Colonic mucosa (tissue), 4 donors: ENCODE measurements at places on chromosomes 4 and X.

- DNase-seq, result no peak
These were observed 12.4 kb downstream of the FSTL5 start for GRCh38 chr4:162151386-162151785.

- no peak for DNase-seq
These were observed 33.3 kb downstream of the TMSB4X start for GRCh38 chrX:13008189-13008533.

- no peak for DNase-seq
These were observed 2.8 kb downstream of the PJA1 start for GRCh38 chrX:69162361-69162865.

DNA sequence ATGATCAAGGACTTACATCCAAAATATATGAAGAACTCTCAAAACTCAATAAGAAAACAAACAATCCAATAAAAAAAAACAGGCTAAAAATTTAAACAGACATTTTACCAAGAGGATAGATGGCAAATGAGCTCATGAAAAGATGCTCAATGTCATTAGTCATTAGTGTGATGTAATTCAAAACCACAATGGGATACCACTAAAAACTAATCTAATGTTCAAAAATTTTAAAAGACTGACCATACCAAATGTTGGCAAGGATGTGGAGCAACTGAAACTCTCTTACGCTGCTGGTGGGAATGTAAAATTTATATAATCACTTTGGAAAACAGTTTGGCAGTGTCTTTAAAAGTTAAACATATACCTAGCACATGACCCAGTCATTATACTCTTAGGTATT lies 43.7 kb downstream of the RPS6KA6 start:
- DNase-seq, result no peak

DNA sequence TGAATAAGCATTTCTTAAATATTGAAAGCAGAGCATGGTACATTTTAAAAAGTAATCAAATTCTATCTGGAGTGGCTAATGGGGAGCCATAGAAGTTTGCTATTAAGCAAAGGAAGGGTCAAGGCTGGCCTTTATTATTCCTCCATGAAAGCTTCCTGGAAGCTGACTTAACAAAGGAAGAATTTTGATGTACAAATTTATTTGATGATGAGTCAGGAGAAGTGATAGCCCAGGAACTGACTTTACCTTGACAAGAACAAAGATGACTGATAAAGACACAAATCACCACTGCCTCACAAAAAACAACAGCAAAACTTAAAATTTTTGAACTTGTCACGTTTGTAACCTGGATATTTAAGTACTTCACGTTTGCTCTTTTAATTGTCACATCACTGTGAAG lies 872.1 kb downstream of the PCDH7 start:
- DNase-seq, result no peak

DNA sequence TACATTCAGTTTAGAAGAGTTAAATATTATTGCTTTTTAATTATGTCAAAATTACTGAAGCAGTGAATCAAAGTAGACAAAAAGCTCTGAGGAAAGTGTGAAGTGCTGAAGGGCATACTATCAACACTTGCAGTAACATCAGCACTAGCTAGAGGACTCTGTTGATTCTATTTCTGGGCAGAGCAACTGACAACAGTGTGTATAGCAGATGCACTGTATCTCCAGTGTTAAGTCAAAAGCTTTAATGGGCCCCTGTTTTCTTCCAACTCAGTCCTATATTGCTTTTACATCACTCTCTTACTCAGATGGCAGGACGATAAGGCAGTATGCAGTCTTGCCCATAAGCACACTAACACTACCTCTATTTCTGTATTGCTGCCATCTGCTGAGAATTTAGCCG lies 435.2 kb upstream of the AMOT start:
- no peak for DNase-seq

DNA sequence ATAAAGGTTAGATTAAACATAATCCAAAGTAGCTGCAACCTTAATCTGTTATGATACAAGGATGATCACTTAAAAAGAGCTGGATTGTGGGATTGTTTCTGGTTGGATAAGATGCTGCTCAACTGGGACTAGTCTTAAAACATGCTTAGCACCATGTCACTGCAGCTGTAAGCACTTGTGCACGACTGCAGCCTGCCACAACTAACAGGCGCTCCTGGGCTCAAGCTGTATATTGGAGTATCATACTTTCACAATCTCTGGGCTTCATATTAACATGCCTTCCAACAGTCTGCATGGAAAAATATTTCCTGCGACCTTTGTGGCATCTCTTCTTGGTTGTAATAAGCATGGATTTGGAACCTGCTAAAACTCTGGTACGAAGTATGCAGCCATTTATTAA lies 493.0 kb upstream of the PITX2 start:
- no peak for DNase-seq

GRCh38 chr4:21592970-21593670 lies 355.5 kb downstream of the KCNIP4 start:
- no peak for DNase-seq

DNA sequence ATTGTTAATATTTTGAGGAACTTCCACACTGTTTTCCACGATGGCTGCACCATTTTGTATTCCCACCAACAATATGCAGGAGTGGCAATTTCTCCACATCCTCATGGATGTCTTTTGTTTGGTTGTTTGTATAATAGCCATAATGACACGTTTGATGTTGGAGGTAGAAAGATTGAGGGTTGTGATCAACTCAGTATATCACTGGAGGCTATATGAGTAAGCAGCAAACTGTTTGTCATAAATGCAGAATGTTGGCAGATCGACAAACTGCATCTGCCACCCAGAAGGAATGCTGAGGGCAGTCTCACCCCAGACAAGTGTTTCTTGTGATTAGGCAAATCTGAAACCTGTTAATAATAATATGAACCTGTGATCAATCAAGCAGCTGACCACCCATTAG lies 243.9 kb upstream of the WDFY3 start:
- DNase-seq, result no peak

- DNase-seq, result no peak
These were observed 925.6 kb downstream of the SH3BGRL start for GRCh38 chrX:82127228-82128123.

- no peak for DNase-seq
These were observed 168.5 kb upstream of the STK26 start for GRCh38 chrX:131854581-131854980.

DNA sequence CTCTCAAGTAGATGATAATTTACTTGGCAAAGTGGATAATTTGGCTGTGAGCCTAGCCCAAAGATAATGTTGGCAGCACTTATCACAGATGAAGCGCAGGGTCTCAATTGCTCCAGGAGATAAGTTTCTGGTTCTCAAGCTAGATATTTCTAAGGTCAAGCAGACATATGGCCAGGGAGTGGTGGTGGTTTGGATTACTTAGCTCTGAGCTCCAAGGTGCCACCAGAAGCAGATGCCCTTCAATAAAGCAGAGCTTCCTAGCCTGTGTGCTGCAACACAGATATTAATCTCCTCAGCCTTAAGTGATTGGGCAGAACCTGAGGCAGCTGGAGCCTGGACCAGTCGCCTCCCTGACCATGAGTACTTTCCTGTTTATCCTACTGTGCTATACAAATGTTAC lies 79.2 kb upstream of the NALF2 start:
- DNase-seq, result no peak

DNA sequence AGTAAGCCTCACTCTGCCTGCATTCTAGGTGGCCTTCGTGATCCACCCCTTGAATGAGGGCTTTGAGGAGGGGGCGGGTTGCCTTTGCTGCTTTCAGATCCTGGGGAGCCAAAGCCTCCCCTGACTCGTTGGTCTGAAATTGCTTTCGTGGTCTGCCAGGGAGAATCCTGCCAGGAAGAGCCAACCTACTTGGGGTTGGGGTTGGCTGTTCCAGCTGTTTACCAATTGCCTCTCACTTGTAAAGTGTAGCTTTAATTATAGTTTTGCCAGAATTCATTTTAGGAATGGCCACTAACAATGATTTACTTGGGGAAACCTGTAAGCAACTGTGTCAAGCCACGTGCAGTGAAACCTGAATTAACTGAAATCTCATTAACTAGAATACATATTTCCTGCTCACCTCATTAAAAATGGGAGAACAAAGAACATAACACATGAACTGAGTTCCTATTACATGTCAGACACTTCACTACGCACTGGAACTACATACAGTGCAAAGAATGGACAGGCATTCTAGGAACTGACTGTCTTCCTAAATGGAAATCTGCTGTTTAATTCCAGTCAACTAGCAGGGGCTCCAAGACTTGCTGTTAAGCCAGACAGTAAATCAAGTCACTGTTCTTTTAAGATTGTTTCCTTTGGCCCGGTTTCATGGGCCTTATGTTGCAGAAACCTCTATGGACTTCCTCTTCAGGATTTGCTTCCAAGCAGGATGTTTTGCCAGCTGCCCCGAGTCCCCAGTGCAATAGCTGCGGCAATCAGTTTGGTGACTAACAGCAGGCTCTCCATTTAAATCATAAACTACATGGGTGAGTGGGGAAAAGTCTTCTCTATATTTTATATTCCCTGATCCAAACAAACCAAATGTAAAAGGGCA lies 16.4 kb upstream of the NKRF start:
- peak; percentile 49 for DNase-seq

DNA sequence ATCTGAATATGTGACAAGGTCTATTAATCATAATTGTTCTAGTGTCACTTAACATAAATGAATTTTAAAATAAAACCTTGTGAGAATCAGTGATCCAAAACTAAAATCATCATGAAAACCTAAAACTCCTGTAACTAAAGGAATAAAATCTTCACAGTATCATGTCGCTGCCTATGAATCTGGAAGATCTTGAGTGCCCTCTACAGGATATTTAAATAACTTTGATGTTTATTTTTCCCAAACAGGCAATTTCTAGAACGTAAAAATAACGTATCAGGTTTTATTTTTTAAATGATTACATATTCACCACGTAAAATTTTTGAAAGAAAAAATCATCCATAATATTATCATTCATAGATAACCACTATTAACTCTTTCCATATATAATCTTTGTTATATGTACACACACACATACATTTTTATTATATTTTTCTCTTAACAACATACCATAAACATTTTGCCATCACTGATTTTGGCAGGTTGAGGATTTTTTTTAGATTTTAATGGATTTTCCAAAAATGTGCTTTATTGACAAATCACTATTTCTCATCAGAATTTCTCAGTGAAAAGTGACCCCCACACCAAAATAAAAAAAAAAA lies 79.6 kb downstream of the COMMD8 start:
- DNase-seq, result no peak

DNA sequence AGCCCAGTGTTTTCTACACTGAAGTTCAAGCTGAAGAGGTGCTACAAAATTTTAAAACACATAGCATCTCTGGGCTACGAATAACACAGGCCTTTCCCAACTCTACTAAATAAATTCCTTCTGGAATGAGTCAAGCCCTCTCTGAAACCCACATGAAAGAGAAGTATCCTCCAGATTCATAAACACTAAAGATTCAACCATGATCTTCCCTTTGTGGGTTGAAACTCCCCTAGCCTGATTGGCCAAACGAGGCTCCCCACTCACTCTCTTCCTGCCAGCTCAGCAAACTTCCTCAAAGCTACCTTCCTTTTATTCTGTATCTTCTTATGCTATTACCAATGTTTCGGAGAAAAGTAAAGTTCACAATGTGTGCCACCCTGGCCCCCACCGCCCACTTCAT lies 95.4 kb downstream of the NKX6-1 start:
- DNase-seq, result no peak

GRCh38 chr4:97216046-97216445 lies 927.2 kb downstream of the STPG2 start:
- no peak for DNase-seq

GRCh38 chrX:138463476-138463875 lies 248.0 kb downstream of the FGF13 start:
- no peak for DNase-seq

- DNase-seq, result no peak
These were observed 36.0 kb downstream of the ARHGAP6 start for GRCh38 chrX:11629593-11630211.
